Prostate gland (tissue), 2 donors: ENCODE measurements at places on chromosomes 1 and 21. TPM values are rescaled to one million over a fixed set of nuclear protein-coding genes. Genes with fewer than 3 reads are reported as not detected.

DNA sequence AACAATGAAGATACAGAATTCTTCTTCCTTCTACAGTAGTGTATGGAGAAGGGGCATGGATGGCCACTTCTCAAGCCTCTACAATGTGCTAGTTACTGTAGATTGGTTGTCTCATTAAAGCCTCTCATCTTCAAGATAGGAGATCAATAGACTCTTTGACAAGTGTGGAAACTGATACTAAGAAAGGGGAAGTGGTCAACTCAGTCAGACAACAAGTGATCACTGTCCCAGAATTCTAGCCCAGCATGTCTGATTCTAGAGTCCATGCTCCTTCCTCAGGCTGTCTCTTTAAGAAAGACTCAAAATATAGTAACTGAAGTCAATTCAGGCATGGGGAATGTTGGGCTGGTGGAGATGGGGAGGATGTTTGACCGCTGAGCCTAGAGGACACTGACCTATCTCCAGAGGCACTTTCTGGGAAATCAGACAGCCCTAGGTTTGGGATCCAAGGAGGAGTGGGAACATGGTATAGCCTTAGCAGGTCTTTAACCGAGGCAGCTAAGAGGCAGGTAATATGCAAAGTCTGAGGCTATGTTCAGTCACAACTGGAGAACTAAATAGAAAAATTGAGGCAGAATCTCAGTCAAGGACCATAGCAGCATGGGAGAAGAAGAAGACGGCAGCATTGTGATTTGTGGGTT is 39.3 kb upstream of the EYA3 start:
- no peak for DNase-seq
- H3K36me3 ChIP-seq, result no peaks in the 10 kb centered on the region
- no peaks in the 10 kb centered on the region for H3K27me3 ChIP-seq
- H3K27ac ChIP-seq, result no peak overlapping the region

DNA sequence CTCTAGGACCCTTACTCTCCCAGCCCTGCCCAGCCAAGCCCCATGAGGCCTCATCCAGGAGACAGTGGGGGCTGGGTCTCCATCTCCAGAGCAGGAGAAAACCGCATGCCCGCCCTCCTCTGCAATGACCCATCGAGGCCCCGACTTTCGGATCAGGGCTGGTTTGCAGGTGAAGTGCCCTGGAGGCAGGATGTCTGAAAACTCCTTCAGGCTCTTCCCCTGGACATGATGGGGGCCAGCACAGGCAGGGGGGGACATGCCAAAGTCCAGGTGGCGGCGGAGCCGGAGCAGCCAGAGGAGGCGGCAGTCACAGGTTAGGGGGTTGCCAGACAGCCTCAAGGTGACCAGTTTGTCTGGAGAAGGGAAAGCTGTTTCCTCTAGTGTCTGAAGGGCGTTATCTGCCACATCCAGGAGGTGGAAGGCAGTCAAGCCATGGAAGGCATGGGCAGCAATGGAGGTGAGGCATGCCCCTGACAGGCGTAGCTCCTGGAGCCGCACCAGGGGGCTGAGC is 3.9 kb downstream of the LINGO4 start:
- no peak for DNase-seq
- H3K36me3 ChIP-seq, result no peaks in the 10 kb centered on the region
- no peak overlapping the region for H3K27ac ChIP-seq
- H3K27me3 ChIP-seq, result no peaks in the 10 kb centered on the region
- H3K4me1 ChIP-seq, result no peaks in the 10 kb centered on the region

DNA sequence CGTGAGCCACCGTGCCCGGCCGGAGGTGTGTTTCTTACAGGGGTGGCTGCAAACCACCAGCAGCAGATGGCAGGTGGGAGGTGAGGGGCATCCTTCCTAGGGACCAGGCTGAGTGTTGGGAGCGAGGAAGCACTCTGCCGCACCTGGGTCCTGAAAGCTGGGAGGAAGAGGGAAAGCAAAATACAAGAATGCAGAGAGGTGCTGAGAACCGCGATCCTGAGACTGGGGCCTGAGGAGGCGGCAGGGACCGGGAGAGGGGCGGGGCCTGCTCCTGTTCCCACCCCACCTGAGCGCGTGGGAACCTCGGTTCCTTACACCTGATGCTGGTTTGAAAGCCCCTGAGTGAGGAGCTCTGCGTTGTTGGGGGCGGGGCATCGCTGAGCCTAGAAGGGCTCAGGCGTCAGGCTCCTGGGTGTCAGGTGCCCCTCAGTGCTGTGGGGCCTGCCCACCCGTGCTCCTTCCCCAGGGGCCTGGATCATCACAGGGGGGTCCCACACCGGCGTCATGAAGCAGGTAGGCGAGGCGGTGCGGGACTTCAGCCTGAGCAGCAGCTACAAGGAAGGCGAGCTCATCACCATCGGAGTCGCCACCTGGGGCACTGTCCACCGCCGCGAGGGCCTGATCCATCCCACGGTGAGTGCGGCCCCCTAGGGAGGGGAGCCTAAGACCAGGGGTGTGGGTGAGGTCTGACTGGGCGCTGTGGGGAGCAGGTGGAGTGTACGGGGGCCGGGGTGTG is 15.5 kb downstream of the TRPM2 start:
- H3K4me1 ChIP-seq, result no peaks in the 10 kb centered on the region
- no peak overlapping the region for H3K4me3 ChIP-seq
- DNase-seq, result no peak
- peaks cover 3% of the 10 kb centered on the region for H3K27me3 ChIP-seq
- H3K27ac ChIP-seq, result no peak overlapping the region
- no peaks in the 10 kb centered on the region for H3K36me3 ChIP-seq

GRCh38 chr1:162565460-162565859 is 3.9 kb downstream of the UAP1 start:
- no peak overlapping the region for H3K4me3 ChIP-seq
- no peak for DNase-seq
- H3K4me1 ChIP-seq, result peaks cover 5% of the 10 kb centered on the region
- H3K27me3 ChIP-seq, result no peaks in the 10 kb centered on the region

DNA sequence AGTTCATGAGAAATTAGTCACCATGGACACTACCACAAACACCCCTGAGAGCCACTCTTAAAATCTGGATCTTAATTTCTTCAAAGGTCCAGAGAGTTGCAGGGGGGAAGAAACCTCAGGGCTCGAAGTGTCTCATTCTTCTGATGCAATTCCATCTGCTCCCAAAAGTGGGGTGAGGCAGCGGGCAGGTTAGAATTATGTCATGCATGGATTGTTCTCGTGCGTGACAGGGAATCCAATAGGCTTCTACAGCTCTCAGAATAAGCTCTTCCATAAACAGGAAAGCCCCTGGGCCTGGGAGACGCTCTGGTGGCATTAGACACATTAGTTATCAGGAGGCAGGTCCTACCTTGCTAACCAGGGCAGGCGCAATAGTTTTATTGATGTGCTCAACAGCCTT is 8.4 kb downstream of the ENO1 start:
- no peak overlapping the region for H3K27ac ChIP-seq
- H3K27me3 ChIP-seq, result no peaks in the 10 kb centered on the region
- no peaks in the 10 kb centered on the region for H3K4me1 ChIP-seq

DNA sequence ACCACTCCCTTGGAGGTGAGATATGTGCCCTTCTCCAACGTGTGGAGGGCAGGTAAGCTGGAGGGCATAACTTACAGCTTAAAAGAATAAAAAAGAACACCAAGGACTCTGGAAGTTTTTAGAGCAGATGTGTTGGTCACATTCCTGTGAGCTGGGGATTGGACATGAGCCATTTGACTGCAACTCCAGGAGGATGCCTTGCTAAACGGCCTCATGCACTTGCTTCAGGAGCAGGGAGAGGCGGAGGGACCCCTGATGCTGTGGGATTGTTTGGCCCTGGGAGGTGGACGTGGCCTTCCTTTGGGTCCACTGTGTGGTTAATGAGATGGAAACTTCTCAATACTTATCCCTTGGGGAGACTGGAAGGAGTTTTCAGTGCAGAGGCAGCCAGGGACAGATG is 185.6 kb downstream of the RHOU start:
- no peaks in the 10 kb centered on the region for H3K27me3 ChIP-seq
- no peaks in the 10 kb centered on the region for H3K36me3 ChIP-seq
- H3K4me1 ChIP-seq, result no peaks in the 10 kb centered on the region
- no peak for DNase-seq

DNA sequence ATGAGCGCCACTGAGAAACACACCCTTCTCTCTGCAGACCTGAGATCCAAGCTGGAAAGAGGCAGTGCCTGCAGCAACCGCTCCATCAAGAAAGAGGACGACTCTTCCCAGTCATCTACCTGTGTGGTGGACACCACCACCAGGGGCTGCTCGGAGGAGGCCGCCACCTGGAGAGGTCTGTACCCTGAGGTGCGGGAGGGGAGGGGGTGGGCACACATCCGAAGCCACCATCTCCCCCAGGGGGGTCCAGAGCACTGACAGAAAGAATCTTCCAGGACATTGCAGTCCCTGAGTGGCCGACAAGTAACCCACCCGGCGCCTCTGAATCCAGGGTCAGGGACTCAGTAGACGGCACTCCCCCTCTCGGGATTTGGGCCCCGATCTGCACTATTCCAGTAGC is 23.0 kb downstream of the TMEM201 start:
- no peaks in the 10 kb centered on the region for H3K27me3 ChIP-seq
- H3K4me3 ChIP-seq, result no peak overlapping the region
- no peak for DNase-seq
- H3K27ac ChIP-seq, result no peak overlapping the region
- no peaks in the 10 kb centered on the region for H3K36me3 ChIP-seq

DNA sequence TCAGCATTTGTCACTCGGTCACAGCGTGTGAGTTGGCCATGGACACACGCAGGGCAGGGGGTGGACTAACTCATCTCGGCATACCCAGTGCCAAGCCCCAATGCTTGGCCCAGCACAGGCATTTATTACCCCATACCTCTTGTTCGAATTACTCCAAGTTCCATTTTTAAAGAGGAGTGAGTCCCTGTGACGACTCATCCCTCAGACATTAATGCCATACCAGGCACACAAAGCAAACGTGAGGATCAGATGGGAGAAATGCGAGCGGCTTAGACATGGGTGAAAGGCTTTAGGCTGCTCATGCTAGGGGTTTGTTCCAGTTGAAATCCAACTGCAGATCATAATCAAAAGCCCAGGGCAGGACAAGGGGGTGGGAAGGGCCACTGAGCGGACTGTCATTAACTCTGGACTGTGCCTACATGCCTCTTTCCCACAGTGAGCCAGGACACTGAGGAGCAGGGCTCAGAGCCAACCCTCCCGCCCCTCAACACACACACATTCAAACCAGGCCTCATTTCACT is 118.5 kb upstream of the NGF start:
- no peaks in the 10 kb centered on the region for H3K27me3 ChIP-seq
- H3K36me3 ChIP-seq, result no peaks in the 10 kb centered on the region
- no peak overlapping the region for H3K4me3 ChIP-seq
- no peak overlapping the region for H3K27ac ChIP-seq

DNA sequence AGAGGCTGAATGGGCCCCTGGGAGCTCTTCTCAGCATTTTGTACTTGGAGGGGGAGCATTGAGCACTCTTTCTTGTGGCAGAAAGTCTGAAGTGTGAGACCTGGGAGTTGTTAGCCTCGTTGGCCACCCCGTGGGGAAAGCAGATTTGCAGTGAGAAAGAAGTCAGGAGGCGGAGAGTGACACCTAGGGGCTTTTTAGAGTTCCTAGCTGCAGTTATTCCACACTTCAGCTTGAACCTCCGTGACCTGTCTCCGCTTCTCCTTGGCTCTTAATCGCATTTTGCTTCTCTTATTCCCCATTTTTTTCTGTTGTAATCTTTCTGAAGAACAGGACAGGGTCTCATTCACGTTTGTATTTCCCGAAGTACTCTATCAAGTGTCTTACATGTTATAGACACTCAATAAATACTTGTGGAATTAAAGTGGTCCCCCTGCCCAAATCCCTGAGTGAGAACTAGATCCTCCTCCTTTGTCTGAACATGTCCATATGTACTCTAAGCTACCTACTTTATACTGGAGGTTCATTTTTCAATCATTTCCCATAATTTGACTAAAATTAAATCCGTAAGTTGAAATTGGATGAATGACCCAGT is 14.5 kb upstream of the C1orf141 start:
- H3K4me3 ChIP-seq, result no peak overlapping the region
- peak; percentile 62 for DNase-seq
- H3K27me3 ChIP-seq, result no peaks in the 10 kb centered on the region
- peaks cover 3% of the 10 kb centered on the region for H3K4me1 ChIP-seq
- H3K36me3 ChIP-seq, result no peaks in the 10 kb centered on the region
- no peak overlapping the region for H3K27ac ChIP-seq

DNA sequence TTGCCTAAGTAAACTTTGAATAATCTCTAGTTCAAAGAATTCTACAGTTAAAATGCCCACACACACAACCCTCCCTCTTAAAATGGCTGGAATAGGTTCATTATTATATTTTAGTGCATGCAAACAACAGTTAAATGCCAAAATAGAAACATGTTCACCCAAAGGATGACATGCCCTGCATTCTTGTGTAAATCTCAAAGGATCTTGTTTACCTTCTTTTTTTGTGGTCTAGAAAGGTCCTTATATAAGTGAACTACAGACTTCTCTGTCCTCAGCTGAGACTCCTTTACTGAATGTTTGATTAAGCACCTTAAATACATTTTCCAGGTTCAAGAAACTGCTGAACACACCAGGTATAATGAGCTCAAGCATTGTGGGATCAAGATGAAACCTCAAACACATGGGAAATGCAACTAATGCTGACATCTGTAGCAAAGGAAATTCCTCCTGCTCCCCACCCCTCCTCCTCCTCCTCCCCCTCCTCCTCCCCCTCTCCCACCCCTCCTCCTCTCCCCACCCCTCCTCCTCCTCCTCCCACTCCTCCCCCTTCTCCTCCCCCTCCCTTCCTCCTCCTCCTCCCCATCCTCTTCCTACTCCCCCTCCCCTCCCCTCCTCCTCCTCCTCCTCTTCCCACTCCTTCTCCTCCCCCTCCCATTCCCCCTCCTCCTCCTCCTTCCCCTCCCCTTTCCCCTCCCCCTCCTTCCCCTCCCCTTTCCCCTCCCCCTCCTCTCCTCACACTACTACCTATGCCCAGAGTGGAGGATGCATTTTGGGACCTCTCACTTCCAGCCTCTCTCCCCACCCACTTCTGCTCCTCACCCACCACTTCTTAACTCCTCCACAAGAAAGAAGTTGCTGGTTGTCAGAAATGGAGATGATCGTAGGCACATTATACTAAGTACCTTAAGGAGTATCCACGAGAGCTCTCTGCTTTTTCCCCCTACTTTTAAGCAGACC is 233.9 kb downstream of the MRPL39 start:
- no peak overlapping the region for H3K27ac ChIP-seq
- no peaks in the 10 kb centered on the region for H3K36me3 ChIP-seq
- DNase-seq, result no peak
- no peaks in the 10 kb centered on the region for H3K27me3 ChIP-seq
- H3K4me3 ChIP-seq, result no peak overlapping the region

GRCh38 chr1:24828183-24828886 is 83.1 kb downstream of the CLIC4 start:
- no peaks in the 10 kb centered on the region for H3K4me1 ChIP-seq
- no peaks in the 10 kb centered on the region for H3K36me3 ChIP-seq
- no peaks in the 10 kb centered on the region for H3K27me3 ChIP-seq
- no peak for DNase-seq
- no peak overlapping the region for H3K4me3 ChIP-seq

- no peak for DNase-seq
- no peaks in the 10 kb centered on the region for H3K27me3 ChIP-seq
- H3K4me1 ChIP-seq, result no peaks in the 10 kb centered on the region
- no peak overlapping the region for H3K27ac ChIP-seq
Observed at GRCh38 chr1:5151511-5151910, 497.1 kb downstream of the AJAP1 start.

GRCh38 chr21:35482933-35483662 is 434.0 kb upstream of the RUNX1 start:
- no peak overlapping the region for H3K4me3 ChIP-seq
- no peaks in the 10 kb centered on the region for H3K36me3 ChIP-seq
- H3K27me3 ChIP-seq, result no peaks in the 10 kb centered on the region

Gene FAM3B
- 19.4 TPM for total RNA-seq

Gene PROK1
- total RNA-seq, result 75.3 TPM

Gene ATP1A2
- 14.8 TPM for total RNA-seq

Gene OR10Z1
- not detected for total RNA-seq

Gene S100A7A
- not detected for total RNA-seq

Gene CFHR1
- not detected for total RNA-seq

Gene C1orf115
- 79.4 TPM for total RNA-seq
